ENCODE measurements at places on chromosomes 7 and 10.

GRCh38 chr10:103837370-103838069 lies 17.9 kb downstream of the SH3PXD2A start:
- no peak for DNase-seq

GRCh38 chr7:7330997-7331396 lies 148.7 kb downstream of the C1GALT1 start:
- DNase-seq = no peak

GRCh38 chr10:649445-649797 lies 40.0 kb downstream of the DIP2C start:
- no peak for DNase-seq

DNA sequence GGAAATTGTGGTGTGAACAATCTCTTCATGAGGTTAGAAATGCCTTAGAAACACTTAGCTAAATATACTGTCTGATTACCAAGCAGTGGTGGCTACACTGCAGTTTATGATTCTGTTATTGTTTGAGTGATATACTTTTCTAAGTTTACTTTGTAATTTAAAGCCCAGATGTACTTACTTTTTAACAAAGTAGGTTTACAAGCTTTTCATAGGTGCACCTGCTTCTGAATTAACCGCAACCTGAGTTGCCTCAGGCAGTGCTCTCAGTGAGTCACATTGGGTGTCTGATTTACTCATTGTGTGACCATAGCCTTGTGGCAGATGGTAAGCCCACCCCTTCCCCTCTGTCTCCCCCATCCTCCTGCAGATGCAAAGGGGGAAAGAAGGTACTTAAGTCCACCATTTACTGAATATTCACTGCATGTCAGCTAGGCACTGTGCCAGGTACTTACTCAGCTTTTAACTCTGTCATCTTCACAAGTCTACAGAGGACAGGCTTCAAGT lies 9.0 kb downstream of the MTURN start:
- no peak for DNase-seq

GRCh38 chr7:118870187-118870586 lies 645.7 kb downstream of the ANKRD7 start:
- no peak for DNase-seq

GRCh38 chr10:62614389-62615157 lies 189.9 kb upstream of the ADO start:
- no peak for DNase-seq

GRCh38 chr7:158740013-158740656 lies 35.5 kb upstream of the NCAPG2 start:
- no peak for DNase-seq

- DNase-seq = no peak
Measured at GRCh38 chr7:50272808-50273207, 31.7 kb upstream of the IKZF1 start.

DNA sequence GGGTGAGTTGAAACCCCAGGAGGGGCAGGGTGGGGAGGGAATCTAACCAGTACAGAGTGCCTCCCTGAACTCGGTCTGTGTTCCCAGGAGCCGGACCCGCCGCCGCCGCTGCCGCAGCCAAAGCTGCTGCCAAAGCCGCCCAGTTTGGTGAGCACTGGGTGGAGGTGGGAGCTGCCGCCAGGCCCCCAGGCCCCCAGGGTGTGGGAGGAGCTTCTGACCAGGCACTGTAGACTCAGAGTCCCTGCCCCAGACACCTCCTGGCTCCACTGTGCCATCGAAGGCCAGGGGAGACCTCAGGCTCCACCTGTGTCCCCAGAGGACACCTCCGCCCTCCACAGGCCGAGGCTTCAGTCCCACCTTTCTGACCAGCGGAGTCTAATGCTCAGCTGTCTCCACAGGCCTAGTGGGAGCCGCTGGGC lies 20.4 kb upstream of the LIMK1 start:
- no peak for DNase-seq

DNA sequence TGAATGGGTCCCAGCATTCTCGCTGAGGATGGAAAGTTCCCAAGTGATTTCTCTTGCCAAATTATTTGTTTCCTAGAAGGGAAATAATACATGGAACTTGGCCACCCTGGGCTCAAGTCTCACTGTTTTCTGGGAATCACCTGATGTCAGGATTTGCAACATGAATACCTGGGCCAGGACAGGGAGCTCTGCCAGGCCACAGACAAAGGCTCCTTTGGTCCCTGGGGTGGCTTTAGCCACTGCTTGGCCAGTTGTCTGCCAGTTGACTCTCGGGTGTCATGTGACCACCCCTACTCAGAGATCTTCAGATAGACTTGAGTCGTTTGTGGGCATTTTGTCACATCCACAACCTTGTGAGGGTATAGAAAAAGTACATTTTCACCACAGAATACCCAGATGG lies 258.0 kb upstream of the HABP2 start:
- no peak for DNase-seq

DNA sequence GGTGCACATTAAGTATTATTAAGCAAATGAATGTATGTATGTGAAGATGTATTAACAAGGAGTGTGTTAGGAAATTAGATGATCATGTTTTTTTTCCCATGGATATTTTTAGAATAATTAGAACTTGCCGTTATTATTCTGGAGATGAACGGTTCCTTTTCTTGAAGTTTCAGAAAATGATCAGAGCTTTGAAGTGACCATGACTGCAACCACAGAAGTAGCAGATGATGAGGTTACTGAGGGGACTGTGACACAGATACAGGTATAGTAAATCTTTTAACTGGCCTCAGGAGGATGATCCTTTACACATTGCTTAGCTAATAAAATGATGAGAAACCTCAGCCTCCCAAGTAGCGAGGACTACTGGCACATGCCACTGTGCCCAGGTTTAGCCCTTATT lies 18.6 kb downstream of the DMTF1 start:
- no peak for DNase-seq

GRCh38 chr7:47719675-47720074 lies 137.8 kb upstream of the TNS3 start:
- DNase-seq = no peak

DNA sequence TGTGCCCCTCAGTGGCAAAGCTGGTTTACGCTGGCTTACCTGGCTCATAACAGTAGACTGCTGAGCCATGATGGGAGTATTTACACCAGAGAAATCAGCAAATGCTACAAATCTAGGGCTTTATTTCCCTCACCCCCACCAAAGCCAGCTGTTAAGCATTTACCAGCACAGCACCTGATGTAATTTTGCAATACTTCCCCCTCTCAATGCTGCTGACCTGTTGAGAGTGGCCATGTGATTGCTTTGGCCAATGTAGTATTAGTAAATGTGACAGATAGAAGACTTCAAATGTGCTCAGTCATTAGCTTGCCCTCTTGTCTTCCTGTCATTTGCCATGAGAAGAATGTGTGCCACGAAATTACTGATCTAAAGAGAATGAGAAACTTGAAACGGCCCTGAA lies 46.6 kb downstream of the HERPUD2 start:
- DNase-seq = no peak

- DNase-seq = no peak
Measured at GRCh38 chr7:877312-878232, 1.2 kb downstream of the GET4 start.

GRCh38 chr10:35421553-35422178 lies 85.4 kb downstream of the CCNY start:
- DNase-seq = no peak

GRCh38 chr7:84669177-84669732 lies 474.7 kb upstream of the SEMA3A start:
- no peak for DNase-seq

GRCh38 chr10:104349623-104350126 lies 4.0 kb upstream of the CFAP58 start:
- no peak for DNase-seq

DNA sequence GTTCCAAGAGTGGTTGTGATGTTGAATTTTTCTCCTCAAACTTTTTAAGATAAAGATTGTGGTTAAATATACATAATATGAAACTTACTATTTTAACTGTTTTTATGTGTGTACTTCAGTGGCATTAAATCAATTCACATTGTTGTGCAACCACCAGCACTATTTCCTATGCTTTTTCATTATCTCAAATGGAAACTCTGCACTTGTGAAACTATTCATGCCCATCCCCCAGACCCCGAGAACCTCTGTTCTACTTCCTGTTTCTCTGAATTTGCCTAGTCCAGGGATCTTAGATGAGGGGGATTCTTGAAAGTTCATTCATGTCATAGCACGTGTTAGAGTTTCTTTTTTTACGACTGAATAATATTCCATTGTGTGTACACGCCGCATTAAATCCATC lies 67.0 kb downstream of the WDR37 start:
- DNase-seq = no peak

- DNase-seq = no peak
Measured at GRCh38 chr7:97116308-97116707, 1.2 kb upstream of the SDHAF3 start.

GRCh38 chr10:72692994-72693781 lies 1.2 kb downstream of the MCU start:
- no peak for DNase-seq

GRCh38 chr7:100683659-100684533 lies 10.2 kb downstream of the GIGYF1 start:
- DNase-seq = no peak

GRCh38 chr7:130277763-130278643 lies 11.3 kb downstream of the CPA2 start:
- no peak for DNase-seq

DNA sequence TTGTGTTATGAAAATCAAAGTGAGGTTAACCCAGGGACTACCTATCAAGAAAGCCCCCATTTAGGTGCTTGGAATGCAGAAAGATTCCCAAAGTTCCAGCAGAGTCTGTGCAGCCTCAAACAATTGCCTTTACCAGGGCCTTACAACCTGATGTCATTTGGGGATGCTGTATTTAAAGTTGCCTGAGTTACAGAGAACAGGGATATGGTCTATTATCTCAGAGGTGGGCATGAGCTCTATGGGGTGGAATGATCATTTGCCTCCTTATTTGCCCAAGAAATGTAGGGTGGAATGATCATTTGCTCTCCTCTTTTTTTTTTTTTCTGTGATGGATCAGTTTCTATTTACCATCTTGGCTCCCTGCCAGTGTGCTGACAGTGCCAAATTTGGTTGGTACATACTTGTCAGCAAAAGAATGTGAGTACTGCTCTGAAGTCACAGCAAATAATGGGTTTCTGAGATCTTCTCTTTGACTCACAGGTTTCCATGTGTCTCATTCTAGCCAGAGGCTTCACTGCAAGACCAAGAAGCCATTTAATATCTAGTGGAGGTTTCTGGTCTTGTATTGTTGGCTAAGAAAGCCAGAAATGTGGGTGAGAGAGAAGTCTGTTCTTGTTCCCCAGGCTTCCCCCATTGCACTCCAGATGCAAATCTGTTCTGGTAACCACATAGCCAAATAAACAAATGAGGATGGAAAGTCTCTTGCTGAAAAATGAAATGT lies 45.5 kb upstream of the ZNRF2 start:
- DNase-seq = no peak

GRCh38 chr7:101216001-101216859 lies 1.2 kb downstream of the PLOD3 start:
- no peak for DNase-seq

- no peak for DNase-seq
Measured at GRCh38 chr10:46525177-46525823, 31.2 kb downstream of the GPRIN2 start.

GRCh38 chr10:72261784-72262404 lies 11.8 kb upstream of the DDIT4 start:
- no peak for DNase-seq

- DNase-seq = no peak
Measured at GRCh38 chr7:36051501-36051900, 101.6 kb upstream of the EEPD1 start.

DNA sequence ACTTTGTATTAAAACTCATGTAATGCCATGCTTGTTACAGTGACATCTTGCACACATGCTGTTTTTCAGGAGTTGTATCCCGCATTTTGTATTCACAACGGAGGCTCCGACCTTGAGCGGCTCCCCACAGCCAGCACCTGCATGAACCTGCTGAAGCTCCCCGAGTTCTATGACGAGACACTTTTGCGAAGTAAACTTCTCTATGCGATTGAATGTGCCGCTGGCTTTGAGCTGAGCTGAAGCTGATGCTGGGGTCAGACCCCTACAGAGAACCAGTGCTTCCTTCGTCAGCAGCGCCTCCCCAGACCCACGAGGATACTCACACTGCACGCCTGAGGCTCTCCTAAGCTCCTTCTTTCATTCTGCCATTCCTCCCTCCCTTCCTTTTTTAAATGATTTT lies 69.3 kb upstream of the DNAJB6 start:
- DNase-seq = no peak

- no peak for DNase-seq
Measured at GRCh38 chr10:62454687-62455397, 80.7 kb downstream of the ZNF365 start.

DNA sequence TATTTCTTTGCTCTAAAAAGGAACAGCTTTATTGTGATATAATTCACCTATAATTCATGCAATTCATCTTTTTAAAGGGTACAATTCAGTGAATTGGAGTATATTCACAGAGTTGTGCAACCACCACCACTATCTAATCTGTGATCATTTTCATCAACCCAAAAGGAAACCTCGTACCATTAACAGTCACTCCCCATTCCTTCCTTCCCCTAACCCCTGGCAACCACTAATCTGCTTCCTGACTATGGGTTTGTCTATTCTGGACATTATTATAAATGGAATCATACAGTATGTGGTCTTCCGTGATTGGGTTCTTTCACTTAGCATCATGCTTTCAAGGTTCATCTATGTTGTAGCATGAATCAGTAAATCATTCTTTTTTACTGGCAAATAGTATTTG lies 52.3 kb downstream of the MKI67 start:
- DNase-seq = no peak

DNA sequence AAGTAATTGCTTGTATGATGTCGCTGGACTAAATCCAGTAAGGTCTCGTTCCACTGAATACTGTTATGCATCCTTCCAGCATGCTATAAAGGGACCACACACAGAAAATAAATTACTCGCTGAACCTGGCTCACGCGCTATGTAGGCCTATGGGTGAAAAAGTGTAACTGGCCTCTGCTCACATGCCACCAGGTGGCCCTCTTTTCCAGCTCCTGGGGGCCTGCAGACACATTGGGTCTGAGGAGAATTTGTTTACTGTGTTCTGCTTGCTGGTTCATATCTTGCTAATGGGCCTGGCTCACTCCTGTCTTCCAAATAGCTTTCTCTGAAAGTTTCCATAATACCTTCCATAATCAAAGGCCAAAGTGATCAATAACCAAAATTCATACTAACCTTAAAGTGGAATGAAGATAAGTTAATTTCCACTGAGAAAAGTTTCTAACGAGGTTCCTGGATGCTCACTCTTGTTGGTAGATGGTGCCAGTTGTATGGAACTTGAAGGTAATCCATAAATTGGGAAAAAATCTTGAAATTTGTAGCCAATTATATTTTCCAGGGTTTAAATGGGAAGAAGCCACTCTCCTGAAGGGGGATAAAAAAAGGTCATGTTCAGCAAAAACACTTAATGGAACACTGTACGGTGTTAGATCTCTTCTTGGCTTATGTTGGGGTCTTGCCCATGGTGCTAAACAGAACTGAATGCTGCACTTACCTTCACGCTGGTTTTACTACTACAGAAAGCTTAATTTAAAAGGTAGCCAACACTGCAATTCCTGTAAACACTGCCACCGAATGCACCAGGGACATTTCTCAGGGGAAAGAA lies 27.0 kb upstream of the ZPBP start:
- DNase-seq = no peak
